ENCODE measurements at places on chromosomes 6 and 20.

DNA sequence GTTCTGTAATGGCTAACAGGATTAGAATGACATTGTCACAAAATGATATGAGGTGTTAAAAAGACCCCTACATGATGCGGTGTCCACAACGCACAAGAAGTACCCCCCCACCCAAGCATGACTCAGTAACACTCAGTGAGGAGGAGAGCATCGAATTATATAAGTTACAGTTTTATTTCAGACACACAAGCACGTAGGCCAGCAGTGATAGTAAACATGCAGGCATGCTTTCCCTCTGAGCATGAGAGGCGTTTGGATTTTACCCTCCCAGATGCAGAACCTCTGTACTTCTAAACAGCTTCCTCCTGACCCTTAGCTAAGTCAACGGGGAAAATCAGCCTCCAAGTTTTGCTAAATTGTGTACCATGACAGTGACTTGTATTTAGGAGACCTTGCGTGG, 23.9 kb downstream of the GNAS start:
- no peak for DNase-seq

GRCh38 chr20:41392871-41393704, 26.5 kb upstream of the EMILIN3 start:
- no peak for DNase-seq

DNA sequence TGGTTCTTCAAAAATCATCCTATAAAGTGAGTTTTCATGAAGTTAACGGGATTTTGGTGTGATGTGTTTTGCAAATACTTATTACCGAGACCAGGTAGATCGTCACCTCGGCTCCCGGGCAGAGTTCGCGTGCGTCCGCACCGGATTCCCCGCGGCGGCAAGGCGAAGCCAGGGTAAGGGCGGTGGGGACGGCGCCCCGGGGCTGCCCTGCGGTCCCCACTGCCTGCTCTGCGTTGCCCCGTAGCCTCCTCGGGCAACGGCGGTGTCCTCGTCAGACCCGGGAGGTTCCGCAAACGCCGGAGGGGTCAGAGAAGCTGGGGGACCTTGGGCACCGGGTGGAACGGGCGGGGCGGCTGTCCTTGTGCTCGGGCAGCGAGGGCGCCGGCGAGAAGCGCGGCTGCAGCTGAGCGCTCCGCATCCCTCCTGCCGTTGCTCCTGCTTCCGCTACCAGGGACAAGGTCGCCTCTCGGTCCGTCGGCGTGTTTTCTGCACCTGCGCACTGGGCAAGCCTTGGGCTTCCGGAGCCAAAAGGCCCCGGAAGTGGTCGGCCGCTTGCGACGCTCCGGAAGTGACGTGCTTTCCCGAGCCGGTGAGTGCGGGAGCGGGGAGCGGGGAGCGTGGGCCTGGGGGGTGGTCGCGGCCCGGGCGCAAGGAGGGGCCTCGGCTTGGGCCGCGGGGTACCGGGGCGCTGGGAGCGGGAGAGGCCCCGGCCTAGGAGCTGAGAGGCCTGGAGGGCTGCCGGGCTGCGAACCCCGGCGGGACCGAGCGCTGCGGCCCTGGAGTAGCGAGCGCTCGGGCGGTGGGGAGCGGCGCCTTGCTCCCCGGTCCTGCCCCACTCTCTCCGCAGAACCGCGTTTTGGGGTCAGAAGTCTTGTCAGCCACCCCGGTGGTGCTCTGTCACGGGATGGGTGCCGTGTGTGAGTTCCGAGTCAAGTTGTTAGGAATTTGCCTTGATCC, at the start of gene MTG2:
Gene MTG2, plus strand, starts transcription at position 560 of the 957 bp plus-strand sequence. CDS start 10,393 bp downstream, outside the sequence.
- DNase-seq = peak; percentile 97

GRCh38 chr6:134351615-134352474, 33.9 kb upstream of the SGK1 start:
- no peak for DNase-seq

Data from activated CD4-positive, alpha-beta T cell treated with anti-CD3 and anti-CD28 coated beads, Interleukin-2, Interleukin-6, amounts not matched to agents 100 ng/mL and 50 ng/mL, durations not matched to agents 16 hours and 8 hours (primary cell).